CMK (cell line): ENCODE measurements at places on chromosomes 12 and 14.

DNA sequence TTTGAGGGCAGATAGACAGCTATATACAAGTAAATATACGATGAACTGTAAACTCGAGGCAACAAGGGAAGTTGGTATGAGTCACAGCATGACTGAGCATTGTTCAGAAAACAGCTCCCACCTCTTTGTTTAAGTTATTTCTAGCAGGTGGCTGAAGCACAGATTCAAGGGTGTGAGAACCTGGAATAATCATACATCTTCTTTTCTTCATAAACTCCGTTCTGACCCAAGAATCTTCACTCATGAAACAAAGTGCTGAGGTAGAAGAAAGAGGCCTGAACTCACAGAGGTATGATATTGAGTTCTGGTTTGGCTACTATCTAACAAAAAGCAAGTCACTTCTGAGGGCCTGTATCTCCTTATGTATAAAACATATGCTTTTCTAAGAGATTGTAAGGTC is 364.1 kb upstream of the KITLG start:
- no peak for DNase-seq

DNA sequence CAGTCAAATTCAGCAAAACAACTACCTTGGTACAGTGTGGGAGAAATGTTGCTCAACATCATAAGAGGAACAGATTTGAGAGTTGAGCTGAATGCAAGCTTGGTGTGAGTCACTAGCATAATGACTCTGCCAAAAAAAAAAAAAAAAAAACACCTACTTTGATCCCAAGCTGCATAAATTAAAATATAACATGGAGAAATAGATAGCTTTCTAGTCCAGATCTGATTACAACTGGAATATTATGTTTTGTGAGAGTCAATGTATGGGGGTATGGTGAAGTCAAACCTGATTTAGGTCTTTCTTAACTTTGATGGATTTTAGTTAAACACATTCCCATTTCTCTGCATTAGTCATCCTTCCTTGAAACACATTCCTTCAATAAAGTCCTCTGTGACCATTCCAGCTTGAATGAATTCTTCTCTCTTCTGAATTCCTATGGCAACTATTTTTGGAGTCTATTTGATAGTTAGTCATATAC is 188.1 kb downstream of the SLC5A8 start:
- DNase-seq, result no peak

DNA sequence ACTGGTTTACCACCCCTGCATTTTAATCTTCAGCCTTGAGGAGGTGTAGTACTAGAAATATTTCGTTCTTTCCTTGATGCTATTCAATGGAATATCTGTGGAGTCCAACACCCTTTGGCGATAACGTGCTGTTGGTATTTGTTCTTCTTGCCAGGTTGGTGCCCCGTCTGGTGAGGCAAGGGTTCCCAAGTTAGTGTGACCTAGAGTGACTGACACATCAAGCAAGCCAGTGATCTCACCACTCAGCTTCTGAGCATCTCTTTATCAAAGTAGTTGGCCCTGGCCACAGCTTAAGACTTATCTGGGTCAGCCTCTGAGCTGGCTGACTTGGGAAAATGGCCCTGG is 60.2 kb downstream of the PLXNC1 start:
- no peak for DNase-seq

DNA sequence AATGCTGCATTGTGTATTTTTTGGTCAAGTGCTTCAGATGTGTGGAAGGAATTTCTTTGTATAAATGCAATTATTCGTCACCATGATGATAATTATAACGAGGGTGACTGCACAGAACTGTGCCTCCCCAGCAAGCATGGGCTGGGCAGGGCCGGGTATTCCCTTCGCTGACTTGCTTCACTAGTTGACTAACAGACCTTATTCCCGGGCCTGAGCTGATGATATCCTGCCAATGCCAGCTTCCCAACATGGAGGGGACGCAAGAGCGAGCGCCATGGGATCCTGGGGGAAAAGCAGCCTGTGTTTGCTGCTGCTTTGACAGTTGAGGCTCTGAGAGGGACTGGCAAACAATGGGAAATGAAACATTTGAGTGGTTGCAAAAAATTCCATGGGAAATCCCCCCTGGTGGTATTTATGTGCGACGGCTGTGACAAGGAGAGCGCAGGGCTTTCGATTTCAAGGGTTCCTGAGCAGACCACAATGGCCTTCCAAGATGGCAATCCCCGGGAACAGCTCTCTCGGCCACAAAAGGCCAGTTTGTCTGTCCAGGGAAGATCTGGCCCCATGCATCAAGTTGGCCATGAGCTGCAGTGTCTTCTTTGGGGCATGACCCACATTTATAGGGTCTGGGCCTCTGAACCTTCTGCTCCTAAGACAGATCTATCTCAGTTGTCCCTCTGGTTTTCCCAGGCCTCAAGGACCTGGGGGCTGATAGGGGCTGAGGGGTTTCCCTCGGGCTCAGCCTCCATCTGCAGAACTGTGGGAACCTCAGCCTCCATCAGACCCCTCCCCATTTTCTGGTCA is 21.9 kb upstream of the MAP1LC3B2 start:
- DNase-seq, result no peak

DNA sequence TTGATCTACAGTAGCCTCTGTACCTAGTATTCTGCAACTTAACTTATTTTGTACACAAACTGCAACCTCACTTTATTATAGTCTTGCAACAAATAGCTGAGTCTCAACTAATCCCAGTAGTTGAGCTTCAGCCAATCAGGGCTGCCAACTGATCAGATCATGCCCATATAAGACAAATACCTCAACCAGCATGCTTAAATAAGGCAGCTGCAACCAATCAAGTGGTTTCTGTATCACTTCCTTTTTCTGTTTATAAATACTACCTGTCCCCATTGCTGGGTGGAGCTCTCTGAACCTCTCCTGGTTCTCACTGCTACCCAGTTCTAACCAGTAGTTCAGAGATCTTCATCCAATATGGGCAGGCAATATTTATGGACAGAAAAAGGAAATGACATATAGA is 248.5 kb upstream of the FBXO33 start:
- DNase-seq, result no peak

DNA sequence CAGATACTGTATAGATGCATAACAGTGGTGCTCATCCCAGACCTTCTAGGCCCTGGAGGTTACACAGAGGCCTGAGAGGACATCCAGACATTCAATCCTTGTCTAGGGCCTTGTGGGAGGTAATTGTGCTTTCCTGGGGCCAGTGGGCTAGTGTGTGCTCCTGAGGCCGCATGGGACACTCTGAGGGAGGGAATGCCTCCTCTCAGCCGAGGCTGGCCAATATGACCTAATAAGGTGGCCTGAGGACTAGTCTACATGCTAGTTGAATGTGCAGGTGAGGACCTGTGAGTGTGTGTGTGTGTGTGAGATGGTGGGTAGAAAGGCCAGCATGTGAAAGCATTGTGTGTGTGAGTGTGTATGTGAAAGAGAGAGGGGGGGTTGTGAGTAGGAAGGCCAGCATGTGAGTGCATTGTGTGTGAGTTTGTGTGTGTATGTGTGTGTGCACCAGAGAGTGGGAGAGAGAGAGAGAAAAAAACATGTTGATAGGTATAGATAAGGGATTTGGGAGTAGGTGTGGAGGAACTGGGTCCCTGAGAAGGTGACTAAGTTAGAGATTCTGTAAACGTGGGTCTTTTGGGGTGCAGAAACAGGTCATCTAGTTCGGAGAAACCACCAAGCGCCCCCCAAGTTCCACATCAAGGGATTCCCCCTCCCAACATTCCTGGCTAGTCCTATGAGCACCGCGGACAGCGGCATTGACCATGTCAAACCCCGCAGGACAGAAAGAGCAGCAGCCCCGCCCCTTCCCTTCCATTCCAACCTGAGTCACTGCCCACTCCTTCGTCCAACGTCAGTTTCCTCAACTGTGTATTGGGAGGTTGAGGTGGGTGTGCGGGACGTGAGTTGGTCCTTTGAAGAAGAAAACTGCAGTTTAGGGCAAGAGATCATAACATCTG is 9.7 kb upstream of the KRT81 start:
- DNase-seq, result no peak

GRCh38 chr14:69593018-69593677 is 18.2 kb upstream of the SUSD6 start:
- no peak for DNase-seq

DNA sequence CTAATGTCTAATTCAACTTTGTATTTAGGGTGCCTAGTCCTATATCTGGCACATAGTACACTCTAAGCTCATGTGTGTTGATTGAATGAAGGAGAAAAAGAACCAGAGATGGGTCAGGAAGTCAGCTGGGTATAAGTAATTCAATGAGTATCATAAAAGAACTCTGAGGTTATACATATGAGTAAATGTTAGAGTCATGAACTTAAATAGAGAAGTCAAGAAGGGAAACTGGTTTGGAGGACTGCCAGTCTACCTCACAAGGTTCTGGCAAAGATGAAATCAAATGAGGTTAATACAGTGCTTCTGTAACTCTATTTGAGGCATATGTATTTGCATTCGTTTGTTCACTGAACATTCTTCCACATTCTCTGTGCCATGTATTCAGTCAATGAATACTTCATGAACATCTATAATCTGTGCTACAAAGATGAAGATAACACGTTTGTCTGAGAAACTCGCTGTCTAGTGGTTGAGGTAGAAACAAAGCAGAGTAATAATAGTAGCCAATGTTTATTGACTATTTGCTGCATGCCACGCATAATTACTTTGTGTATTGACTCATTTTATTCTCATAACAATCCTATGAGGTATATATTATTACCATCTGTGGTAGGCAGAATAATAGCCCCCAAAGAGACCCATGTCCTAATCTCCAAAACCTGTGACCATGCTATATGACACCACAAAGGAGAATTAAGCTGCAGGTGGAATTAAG is 88.9 kb downstream of the PTGER2 start:
- DNase-seq, result no peak

- DNase-seq, result no peak
These were observed 158.3 kb downstream of the KIF26A start for GRCh38 chr14:104296388-104297312.

GRCh38 chr12:16019136-16019535 is 108.0 kb downstream of the DERA start:
- no peak for DNase-seq

GRCh38 chr12:7108003-7108795 is 815 bp downstream of the C1RL start:
- peak; percentile 91 for DNase-seq

- DNase-seq, result no peak
These were observed 117.8 kb upstream of the HIF1A start for GRCh38 chr14:61577506-61577931.

DNA sequence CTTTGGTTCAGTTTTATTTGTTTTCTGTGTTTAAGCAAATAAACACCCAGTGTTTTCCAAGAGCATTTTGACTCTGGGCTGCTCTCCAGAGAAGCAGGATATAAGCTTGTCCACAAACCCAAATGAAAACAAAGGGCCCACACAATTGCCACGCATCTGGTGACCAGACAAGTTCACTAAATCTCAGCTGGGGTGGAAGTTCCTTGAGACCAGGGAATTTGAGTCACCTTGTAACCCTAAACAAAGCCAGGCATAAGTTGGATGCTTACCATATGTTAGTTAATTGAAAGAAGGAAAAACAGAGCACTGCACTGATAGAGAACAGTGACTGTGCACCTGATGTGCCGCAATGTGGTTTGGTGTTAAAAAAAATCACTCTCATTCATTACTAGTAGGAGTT is 1.6 kb upstream of the TXNRD1 start:
- no peak for DNase-seq

- no peak for DNase-seq
These were observed 81.5 kb downstream of the DPF3 start for GRCh38 chr14:72812292-72812851.

GRCh38 chr12:47032644-47033043 is 46.8 kb upstream of the PCED1B start:
- DNase-seq, result no peak
